MG63 (cell line): ENCODE measurements at places on chromosomes 6 and 20. TPM values are rescaled to one million over a fixed set of nuclear protein-coding genes. Genes with fewer than 3 reads are reported as not detected.

Gene LPA
- total RNA-seq: not detected in 2 replicates

Gene KIF25
- not detected in 2 replicates for total RNA-seq

Gene PPIL6
- 8.8 TPM in 1 of 2 replicates, not detected in the other for total RNA-seq

Gene BPI
- not detected in 2 replicates for total RNA-seq

Gene COL9A3
- 2.8 TPM in 1 of 2 replicates, not detected in the other for total RNA-seq

Gene CCN6
- not detected in 2 replicates for total RNA-seq

Gene BTN1A1
- not detected in 2 replicates for total RNA-seq

Gene MOG
- not detected in 2 replicates for total RNA-seq

Gene SYNDIG1
- total RNA-seq: 0.07 and 0.33 TPM in 2 replicates

Gene CCN5
- 0.07 TPM in 1 of 2 replicates, not detected in the other for total RNA-seq

Gene ADGRB3
- not detected in 2 replicates for total RNA-seq

Gene RIN2
- total RNA-seq: 14.3 and 15.2 TPM in 2 replicates

Gene SLC25A27
- total RNA-seq: 0.32 and 15.2 TPM in 2 replicates

Gene GPR6
- total RNA-seq: not detected in 2 replicates

Gene CALHM5
- 0.49 and 0.81 TPM in 2 replicates for total RNA-seq

Gene FAXC
- total RNA-seq: 9.0 and 22.3 TPM in 2 replicates

Gene ABHD16B
- not detected in 2 replicates for total RNA-seq

Gene SRF
- 20.9 and 22.8 TPM in 2 replicates for total RNA-seq

Gene FOXP4
- 0.53 TPM in 1 of 2 replicates, not detected in the other for total RNA-seq

Gene PI16
- total RNA-seq: not detected in 2 replicates

Gene UBE3D
- total RNA-seq: 5.0 and 5.9 TPM in 2 replicates

Gene FHL5
- not detected in 2 replicates for total RNA-seq

Gene TFAP2A
- total RNA-seq: 9.5 and 14.8 TPM in 2 replicates

Gene RPRD1B
- total RNA-seq: 4.3 and 9.3 TPM in 2 replicates

Gene MRAP2
- total RNA-seq: 3.1 and 3.5 TPM in 2 replicates
